ENCODE measurements at places on chromosomes 6 and 20. TPM values are rescaled to one million over a fixed set of nuclear protein-coding genes. Genes with fewer than 3 reads are reported as not detected.

GRCh38 chr6:52208612-52209011, 22.4 kb downstream of the IL17A start:
- no peak for DNase-seq

GRCh38 chr6:161273274-161273751, 548 bp downstream of the AGPAT4 start:
- DNase-seq: peak; percentile 8

DNA sequence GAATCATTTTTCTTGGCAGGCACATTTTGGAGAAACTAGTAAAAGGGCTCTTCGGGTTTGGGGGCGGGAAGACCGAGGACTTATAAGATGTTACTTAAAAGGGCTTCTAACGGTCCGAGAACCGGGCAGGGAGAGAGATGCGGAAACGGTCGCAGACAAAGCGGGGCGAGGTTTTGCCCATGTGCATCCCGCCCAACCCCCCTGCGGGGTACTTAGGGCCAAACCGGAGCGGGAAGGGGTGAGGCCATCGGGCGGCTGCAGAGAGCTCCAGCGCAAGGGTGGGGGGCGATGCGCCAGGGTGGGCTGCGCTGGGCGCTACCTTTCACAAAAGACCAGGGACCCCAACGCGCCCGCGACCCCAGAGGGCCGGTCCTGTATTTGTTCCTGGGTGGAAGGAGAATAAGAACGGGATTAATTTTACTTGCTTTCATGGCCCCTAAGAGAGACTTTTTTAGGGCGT, 616 bp downstream of the TUBB start:
- DNase-seq: peak; percentile 72

GRCh38 chr6:67933278-67933677, 701.8 kb upstream of the ADGRB3 start:
- DNase-seq: no peak

Gene BEND6
- total RNA-seq: not detected

Gene OPN5
- total RNA-seq: not detected

Gene HCRTR2
- total RNA-seq: not detected

Gene GJA10
- total RNA-seq: not detected
